DMS153 (cell line): ENCODE measurements at places on chromosomes 16 and 17.

- DNase-seq, result no peak
Observed at GRCh38 chr16:30600215-30600614, 10.0 kb downstream of the ZNF689 start.

GRCh38 chr17:27241346-27241946 lies 52.5 kb upstream of the WSB1 start:
- DNase-seq, result no peak

GRCh38 chr16:66278604-66279262 lies 87.8 kb upstream of the CDH5 start:
- DNase-seq, result peak; percentile 53

DNA sequence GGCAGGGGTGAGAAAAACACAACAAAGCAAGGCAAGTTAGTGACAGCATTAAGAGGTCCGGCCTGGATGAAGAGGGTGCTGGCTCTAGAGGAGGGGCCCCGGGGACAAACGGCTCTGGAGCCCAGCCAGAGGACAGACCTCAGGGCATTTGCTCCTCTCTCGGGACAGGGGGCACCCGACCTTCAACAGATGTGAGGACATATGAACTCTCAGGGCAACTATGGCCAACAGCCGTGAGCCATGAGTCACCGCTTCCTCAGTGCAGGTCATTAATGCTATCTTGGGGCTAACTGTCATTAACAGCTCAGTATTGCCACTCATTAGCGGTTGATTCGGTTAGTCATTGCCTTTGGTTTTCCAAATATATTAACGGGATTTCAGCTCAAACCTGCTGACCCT lies 9.7 kb upstream of the ARL5C start:
- DNase-seq, result no peak

DNA sequence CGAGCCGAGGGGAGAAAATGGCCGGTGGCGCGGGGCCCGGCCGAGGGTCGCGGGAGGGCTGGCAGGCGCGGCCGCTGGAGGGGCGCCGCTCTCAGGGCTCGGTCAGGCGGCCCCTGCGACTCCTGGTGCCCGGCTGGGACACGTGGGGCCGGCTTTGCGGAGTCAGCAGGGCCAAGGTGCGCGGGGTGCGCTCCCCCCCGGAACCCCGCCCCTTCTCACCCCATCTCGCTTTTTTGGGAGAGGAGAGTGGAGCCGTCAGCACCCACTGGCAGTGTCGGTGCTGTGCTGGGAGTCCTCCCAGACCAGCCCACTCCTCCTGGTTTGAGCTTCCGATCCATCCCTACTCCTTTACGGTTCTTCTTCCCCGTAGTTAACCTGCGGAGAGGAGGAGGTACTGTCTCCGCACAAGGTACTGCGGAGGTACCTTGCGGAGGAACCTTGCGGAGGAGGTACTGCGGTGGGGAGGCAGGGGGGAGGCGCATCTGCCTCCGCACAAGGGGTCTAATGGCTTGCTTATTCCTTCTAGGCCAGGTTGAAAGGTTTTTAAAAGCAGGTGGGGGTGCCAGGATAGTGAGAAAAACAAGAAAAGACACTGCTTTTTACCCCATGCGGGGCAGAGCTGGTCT lies 19.1 kb upstream of the CBX8 start:
- no peak for DNase-seq

DNA sequence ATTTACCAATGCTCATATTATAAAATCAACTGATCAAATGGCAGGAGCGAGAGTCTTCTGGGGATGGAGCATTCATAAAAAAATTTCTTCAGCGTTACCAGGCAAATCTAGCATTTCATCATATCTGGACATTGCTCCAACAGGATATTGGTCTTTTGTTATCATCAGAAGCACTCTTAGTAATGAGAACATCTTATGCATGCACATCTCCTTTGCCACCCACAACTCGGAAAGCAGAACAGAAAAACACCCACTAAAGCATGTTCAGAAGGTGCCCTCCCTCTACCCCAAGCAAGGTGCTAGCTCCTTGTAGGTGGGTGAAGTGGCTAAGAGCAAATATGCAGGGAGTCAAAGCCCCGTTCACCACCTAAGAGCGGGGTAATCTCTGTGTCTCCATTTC lies 18.9 kb downstream of the ARHGAP17 start:
- DNase-seq, result no peak

DNA sequence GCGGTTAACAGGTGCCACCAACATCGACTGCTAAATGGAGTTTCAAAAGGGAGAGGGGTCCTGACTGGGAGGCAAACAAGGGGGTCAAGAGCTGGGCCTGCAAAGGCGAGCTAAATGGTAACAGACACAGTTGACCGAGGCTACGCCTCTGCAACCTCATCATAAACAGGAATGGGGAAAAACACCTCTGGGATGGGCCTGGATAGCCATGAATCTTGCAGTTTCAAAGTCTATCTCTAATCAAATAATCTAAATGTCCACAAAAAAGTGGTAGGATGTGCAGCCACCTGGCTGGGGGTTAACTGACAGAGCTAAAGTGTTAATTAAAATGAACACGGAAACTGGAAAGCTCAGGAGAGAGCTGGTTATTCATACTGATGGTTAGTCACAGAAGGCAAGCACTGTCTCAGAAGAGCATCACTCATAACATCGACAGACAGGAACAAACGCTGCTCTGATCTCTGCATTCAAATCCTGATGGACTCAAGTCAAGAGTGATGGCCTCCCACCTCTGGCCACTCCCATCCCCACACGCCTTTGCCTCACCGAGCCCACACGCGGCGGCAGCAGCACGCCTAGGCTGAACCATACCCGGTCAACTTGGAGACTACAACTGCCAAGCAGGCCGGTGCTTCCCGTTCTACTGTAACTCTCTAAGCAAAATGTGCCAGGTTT lies 56.3 kb downstream of the CREBBP start:
- DNase-seq, result no peak

DNA sequence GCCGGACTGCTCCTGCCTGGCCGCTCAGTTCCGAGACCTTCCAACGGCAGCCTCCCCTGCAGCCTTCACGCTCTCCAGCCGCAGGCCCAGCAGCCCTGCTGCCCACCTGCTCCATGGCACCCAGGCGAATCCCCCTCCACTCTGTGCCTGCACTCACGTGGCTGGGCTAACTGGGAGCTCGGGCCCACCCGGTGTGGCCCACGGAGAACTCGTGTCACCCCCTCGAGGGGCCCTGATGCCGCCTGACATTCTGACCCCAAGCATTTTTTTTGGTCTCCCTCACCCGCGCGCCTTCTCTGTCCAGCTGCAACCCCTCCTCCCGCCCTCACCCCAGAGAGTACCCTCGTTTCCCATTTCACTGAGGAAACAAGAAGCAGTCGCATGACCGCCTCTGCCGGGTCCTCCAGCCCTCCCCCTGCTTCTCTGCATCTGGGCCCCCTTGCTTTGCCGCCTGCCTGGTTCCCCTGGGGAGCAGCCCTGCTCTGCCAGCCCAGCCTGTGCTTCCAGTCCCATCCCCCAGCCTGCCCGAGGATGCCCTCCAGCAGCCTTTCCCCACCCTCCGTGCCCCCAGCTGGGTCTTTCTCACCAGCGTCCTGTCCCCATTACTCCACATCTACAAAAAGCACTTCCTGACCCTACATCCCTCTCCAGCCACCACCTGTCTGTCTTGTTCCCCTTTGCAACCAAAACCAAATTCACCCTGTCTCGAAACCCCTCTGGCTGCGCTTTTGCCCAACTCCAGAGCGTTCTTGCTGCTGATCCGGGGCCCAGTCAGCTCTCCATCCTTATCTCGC lies 146.4 kb upstream of the CHMP6 start:
- DNase-seq, result no peak

DNA sequence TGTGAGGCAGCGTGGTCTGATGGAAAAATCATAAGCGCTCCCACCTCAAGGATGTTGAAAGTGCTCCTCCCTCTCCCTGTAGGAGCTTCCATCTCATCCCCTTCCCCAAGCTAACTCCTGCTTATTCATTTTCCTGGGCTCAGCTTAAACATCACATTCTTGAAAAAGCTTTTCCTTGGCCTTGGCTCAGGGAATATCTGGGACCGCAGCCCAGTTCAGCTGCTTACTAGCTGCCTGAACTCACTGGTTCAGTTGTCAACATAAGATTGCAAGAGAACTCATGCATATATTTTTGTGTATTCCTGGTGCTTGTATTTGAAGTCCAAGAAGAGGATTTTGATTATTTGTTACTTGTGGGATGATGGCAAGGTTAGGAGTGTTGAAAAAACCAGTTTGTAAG lies 91.5 kb downstream of the UTP18 start:
- DNase-seq, result no peak
